ENCODE measurements at places on chromosomes 11 and 22.

DNA sequence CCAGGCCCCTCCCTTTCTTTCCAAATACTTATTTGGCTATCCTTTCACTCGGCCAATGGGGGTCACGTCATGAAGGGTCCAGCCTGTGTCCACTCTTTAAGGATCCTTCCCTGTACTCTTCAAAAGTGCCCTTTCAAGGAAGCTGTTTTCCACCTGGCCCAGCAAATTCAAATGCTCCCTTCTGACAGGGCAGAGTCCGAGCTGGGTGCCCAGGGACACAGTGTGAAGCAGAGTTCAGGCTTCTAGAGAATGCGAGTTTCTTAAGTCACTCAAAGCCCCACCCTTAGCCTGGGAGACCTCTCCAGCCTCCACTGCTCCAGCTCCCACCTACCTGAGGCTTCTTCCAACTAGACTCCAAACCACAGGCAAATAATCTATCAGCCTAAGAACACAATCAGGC lies 5.5 kb upstream of the APOA1 start:
- no peak for DNase-seq

DNA sequence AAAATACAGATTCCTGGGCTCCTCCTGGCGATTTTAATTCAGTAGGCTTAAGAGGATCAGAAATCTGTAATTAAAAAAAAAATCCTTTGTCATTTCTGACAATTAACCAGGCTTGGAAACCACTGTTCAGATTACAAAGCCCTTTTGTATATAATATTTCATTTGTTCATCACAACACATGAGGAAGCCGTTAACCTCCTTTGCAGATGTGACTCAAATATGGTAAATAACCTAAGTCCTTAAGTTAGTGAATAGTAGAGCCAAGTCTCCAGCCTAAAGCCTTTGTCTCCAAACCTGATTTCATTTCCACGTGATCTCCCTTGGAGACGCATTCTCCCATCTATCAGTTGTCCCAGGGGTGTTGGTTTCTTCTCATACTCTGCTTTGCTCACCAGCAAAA lies 67.6 kb downstream of the UBASH3B start:
- no peak for DNase-seq

GRCh38 chr11:78645226-78646202 lies 70.8 kb upstream of the NARS2 start:
- peak; percentile 20 for DNase-seq

- no peak for DNase-seq
Measured at GRCh38 chr11:111093061-111093460, 152.5 kb upstream of the POU2AF2 start.

- DNase-seq, result no peak
Measured at GRCh38 chr11:81470446-81470845, 1263.2 kb downstream of the FAM181B start.

DNA sequence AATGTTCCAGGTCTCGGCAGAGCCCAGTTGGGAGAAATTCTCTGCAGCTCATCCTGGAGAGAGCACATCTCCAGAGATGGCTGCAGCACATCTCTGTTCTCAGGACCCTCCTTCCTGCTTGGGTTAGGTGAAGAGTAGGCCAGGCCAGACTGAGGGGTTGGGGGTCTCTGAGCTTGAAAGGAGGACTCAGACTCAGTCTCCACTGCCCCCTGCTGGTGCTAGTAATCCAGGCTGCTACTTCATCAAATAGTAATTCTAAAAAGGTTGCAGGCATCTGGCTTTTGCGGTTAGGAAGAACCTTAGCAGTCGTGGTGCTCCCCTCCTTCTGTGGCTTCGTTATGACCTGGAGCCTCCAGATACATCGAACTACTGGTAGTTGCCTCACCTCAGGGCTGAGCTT lies 9.7 kb downstream of the TUB start:
- DNase-seq, result no peak

- no peak for DNase-seq
Measured at GRCh38 chr11:125069008-125069407, 5.9 kb downstream of the SLC37A2 start.

DNA sequence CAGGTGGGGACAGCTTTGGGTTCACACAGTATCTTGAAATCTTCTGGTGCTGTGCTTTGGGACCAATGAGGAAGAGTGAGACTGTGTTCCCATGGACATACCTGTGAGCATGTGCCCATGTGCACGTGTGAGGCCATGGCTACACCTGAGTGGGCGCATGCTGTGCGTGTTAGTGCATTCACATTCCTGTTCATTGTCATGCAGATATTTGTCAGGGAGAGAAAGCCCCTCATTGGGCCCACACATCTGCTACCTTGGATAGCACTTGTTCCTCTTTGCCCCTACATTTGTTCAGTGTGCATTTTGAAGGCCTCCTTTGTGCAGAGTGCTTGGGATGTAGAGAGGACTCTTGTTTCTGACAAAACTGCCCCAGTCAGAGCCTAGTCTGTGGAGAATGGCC lies 154.3 kb upstream of the E2F8 start:
- no peak for DNase-seq

DNA sequence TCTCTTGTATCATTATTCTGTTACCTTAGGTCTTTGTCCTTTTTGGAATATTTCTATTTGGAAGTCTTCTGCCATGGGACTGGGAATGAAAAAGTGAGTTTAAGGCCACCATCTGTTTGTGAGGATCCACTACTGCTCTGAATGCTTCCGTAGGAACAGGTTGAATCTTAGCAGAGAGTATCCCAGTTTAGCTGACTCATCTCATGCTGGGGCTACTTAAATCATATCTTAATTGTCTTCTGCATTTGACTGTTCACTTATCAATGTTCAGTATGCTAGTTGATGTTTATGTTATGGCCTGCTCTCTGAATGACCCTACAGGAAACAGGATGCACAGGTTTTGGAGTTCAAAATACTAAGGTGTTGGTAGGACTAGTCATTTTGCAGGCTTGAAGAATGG lies 1.4 kb upstream of the OR52I2 start:
- DNase-seq, result no peak

- peak; percentile 1 for DNase-seq
Measured at GRCh38 chr11:60265373-60266214, 14.9 kb upstream of the MS4A4A start.

GRCh38 chr11:45851228-45851627 lies 4.0 kb downstream of the CRY2 start:
- DNase-seq, result no peak

DNA sequence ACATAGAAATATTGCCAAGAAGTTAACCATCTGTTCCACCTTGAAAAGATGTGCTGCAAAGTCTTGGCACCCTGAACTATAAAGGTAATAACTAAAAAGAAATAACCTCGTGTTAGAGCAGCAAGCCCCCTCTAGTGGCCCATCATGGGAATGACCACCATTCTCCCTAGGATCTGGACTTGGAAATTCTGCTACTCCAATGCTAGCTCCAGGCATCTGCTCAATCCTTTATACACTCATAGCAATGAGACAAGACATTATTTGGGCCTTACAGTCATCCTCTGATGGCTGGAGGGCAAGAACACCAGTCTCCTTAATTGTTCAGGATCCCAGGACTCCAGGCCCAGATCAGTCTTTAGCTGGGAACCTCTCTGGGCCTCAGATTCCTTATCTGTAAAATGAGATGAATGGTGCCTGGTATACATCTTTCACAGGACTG lies 76.0 kb downstream of the CWC15 start:
- DNase-seq, result peak; percentile 16

GRCh38 chr11:69746752-69747742 lies 28.1 kb downstream of the FGF4 start:
- no peak for DNase-seq

- DNase-seq, result no peak
Measured at GRCh38 chr11:128616161-128616560, 28.8 kb upstream of the ETS1 start.

DNA sequence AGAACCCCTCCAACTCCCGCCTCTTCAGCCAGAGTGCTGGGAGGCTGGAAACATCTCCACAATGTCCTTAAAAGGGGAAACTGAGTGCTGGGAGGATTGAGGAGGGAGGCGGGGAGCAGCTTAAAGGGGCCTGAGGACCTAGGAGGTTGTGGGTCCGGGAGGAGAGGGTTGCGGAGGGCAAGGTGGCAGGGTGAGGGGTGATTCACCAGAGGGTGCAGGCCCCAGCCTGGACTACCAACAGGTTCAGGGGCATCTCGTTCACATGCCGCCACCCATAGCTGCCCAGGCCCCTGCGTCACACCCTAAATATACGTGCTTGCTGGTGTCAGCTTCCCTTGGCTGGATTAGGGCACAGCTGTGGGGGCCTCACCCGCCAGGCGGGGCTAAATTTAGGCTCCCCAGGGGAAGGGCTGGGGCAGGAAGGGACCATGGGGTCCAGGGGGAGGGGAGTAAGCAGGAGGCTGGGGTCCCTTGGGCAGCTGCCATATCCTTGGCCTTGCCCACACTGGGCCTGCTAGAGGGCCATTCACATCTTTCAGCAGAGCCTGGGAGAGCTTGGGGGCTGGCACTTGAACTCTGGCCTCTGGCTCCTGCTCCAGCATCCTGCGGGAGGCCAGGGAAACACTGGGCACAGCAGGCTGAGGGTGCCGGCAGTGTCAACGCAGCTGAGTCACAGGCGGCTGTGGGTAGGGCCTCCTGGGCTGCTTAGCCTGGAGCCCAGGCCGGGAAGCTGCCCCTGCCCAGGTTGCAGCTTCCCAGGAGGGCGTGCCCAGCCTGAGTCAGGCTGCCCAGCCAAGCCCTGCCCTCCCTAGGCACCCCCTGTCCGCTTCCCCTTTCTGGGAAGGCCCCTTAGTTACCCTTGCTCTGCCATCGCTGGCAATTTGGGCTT lies 1.3 kb downstream of the EHBP1L1 start:
- no peak for DNase-seq

DNA sequence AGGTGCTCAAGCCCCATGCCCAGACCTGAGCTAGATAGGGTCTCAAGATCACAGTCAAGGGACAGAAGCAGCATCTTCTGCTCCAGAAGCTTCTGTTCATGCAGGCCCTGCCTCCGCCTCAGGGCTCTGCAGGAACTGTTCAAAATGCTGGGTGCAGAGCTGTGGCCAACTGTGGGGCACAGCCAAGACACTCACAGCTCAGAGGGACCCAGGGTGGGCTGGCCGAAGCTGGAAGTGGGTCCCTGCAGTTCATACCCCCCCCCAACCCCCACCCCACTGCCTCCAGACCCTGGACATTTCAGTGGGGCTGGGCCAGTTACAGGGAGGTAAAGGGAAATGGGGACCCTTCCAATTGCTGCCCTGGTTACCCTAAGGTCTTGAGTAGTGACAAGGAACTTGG lies 129.0 kb downstream of the CRYBB2 start:
- DNase-seq, result no peak

GRCh38 chr22:43782448-43782847 lies 29.7 kb downstream of the EFCAB6 start:
- no peak for DNase-seq

DNA sequence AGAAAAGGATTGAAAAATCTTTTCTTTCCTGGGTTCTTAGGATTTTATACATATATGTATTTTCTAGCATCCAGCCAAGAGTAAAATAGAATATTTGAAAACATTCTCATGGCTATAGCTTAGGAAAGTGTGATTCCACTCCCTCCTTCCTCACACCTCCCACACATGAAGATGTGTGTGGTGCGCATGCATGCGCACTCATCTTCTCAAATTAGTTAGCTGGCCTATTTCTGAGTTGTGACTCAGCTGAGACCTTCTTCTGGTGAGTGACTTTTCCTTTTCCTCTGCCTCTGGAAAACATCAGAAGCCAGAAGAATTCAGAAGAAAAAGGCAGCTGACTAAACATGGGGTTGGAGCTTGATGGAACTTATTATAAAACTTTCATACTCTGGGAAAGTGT lies 149.8 kb downstream of the OR4C45 start:
- no peak for DNase-seq

GRCh38 chr11:1050581-1051355 lies 14.2 kb upstream of the MUC6 start:
- peak; percentile 18 for DNase-seq

GRCh38 chr11:82775736-82776346 lies 42.2 kb upstream of the FAM181B start:
- DNase-seq, result no peak

- no peak for DNase-seq
Measured at GRCh38 chr22:41758231-41758630, 42.2 kb upstream of the CCDC134 start.

DNA sequence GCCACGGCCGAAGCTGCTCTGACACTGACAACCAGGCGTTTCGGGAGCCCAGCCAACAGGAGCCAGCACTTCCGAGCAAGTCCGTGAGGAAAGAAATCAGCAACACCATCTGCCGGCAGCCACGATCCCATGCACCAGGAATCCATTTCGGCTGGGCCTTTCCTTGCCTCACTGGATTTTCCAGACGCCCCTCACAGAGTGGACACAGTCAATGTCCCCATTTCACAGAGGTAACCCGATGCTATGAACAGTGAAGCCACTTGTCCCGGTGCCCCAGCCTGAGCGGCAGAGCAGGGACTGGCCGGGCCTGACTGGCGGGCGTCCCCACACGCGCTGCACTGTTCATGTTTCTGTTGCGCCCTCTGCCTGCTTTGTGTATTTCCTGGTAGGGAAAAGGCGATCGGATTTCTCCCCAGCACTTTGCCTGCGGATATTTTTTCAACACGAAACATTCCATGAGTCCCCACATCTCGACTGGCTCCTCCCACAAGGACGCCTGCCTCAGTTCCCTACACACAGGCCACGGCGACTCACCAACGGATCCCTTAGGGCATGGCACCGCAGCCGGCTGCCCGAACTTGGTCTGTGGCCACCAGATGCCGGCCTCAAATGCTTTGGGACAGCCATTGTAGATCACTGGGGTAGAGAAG lies 55.3 kb downstream of the TRMU start:
- DNase-seq, result peak; percentile 59

DNA sequence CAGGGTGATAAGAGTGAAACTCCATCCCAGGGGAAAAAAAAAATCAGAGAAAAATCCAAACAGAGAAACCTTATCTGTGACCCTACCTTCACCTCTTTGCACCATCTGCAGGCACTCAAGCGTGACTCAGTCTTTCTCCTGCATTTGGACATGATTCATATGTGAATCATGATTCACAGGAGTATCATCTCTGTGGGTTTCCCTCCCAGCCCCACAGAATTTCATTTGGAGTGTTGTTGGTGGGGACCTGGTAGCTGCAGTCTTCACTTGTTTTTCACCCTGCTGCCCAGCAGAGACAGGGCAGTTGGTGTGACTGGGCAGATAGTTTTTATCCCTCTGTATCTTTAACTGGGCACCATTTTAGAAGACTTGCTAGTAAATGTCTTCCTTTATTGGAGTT lies 75.7 kb downstream of the DEPDC5 start:
- DNase-seq, result peak; percentile 81

DNA sequence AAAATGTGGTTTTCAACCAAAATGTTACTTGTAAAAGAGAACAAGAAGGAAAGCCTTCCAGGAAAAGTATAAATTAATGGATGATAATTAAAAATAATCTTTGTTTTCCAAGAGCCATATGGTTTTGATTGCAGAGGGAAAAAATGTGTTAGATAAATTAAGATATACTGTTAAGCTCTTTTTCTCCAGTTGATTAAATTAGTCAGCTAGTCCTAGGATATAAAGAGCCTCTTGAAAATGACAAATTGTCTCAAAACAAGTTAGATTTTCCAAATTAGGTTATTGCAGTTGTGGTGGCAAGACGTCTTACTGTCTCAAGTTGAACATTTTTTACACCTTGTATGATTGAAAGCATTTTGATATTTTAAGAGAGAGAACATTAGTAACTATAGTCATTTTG lies 110.9 kb downstream of the DYNC2H1 start:
- no peak for DNase-seq
